ENCODE measurements at places on chromosomes 6 and 20.

DNA sequence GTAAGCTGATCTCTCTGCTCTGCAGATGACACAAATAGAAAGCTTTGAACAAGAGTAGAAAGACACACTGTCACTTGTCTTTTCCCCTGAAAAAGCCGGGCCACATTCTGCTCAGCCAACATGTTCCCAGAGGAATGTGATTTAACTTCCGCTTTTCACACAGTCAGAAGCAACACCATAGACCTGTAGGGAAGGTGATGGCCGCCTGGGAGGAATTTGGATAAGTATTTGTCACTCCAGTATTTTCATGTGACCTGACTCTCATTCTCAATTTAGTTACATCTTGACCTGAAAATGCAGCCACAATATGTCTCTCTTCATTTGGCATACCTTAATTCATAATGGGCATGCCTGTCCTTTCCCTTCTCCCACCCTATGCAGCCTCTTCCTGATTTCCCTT is 2.0 kb upstream of the GRM1 start:
- DNase-seq, result no peak

- DNase-seq, result no peak
Measured at GRCh38 chr6:161407581-161407980, 133.7 kb upstream of the AGPAT4 start.

DNA sequence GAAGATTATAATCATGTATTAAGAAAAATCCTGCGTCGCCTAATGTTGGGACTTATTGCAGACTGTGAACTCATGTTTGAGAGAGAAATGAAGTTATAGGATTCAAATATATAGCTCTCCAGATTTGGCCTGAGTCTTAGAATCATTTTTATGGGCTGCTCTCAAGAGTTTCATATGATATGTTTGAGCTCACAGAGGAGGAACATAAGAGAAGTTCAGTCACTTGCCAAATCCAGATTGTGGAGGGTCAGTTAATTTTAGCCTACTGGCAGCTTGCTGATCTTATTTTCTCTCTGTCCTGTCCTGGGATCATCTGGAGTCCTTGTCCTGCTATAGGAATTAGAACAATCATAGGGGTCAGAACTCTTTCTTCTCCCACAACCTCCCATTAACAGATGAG is 186.1 kb upstream of the SUPT3H start:
- no peak for DNase-seq

- no peak for DNase-seq
Measured at GRCh38 chr6:167499161-167499660, 174.3 kb downstream of the TTLL2 start.

- no peak for DNase-seq
Measured at GRCh38 chr6:169035385-169036240, 218.0 kb downstream of the THBS2 start.

GRCh38 chr6:2659882-2660281 is 90.8 kb downstream of the MYLK4 start:
- DNase-seq, result no peak

GRCh38 chr6:5205877-5206850 is 54.6 kb downstream of the LYRM4 start:
- no peak for DNase-seq

DNA sequence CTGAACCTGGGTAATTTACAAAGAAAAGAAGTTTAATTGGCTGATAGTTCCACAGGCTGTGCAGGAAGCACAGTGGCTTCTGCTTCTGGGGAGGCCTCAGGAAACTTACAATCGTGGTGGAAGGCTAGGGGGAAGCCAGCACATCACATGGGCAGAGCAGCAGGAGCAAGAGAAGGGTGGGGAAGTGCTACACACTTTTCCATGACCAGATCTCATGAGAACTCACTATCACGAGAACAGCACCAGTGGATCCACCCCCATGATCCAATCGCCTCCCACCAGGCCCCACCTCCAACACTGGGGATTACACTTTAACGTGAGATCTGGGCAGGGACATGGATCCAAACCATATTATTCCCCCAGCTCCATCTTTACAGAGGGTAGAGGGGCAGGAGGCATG is 166.4 kb downstream of the NFATC2 start:
- no peak for DNase-seq

GRCh38 chr20:6265204-6265904 is 142.5 kb upstream of the FERMT1 start:
- DNase-seq, result no peak

- no peak for DNase-seq
Measured at GRCh38 chr20:53878262-53879047, 191.9 kb downstream of the BCAS1 start.

DNA sequence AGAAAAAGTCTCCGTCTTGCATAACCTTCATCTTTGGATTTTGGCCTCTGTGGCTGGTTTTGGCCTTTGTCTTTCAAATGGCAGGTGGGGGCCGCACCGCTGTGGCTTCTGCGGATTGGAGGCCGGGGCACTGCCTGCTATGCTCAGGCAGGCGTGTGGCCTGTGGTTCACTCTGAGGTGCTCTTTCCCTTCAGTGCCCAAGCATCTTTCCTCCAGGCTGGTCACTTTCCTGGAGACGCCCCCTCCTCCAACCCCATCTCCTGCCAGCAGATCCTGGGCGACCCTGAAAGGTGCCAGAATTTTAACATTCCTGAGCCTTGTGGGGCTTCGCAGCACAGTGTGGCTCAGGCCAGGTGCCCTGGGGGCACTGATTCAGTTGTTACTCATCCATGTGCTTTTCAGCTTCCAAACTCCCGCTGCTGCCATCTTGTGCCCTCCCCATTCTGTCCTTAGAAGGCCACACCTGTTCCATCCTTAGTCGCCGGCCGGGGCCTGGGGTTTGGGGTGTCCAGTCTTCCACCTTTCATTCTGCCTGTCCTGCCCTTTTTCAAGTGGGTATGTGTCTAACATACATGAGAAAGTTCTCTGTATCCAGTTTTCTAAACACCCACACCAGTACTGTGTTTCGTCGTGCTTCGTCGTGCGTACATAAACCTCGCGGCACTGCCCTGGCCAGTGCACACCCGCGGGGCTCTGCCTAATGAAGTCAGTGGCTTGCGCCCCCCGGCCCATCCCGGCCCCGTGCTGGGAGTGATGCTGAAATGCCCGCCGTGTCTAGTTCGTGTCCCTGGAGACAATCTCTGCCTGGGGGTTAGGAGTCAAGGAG is 12.1 kb downstream of the SS18L1 start:
- DNase-seq, result no peak

GRCh38 chr6:25263657-25264056 is 15.5 kb upstream of the CARMIL1 start:
- DNase-seq, result no peak

DNA sequence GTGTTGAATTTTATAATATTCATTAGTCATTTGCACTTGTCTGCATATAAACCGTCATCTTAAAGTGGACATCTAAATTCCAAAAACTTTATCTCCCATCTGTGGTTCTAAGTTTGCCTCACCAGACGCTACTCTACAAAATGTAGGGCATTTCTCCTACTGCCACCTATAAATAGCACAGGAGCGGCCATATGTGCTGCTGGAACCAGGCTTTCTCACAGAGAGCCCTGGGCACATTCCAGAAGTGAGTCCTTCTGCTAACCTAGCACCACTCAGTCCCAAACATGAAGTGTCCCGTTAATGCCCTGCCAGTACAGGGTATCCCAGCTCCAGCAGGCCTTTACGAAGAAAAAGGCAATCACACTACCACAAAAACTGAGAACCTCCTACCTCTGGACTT is 153.7 kb downstream of the TMEM242 start:
- DNase-seq, result no peak

DNA sequence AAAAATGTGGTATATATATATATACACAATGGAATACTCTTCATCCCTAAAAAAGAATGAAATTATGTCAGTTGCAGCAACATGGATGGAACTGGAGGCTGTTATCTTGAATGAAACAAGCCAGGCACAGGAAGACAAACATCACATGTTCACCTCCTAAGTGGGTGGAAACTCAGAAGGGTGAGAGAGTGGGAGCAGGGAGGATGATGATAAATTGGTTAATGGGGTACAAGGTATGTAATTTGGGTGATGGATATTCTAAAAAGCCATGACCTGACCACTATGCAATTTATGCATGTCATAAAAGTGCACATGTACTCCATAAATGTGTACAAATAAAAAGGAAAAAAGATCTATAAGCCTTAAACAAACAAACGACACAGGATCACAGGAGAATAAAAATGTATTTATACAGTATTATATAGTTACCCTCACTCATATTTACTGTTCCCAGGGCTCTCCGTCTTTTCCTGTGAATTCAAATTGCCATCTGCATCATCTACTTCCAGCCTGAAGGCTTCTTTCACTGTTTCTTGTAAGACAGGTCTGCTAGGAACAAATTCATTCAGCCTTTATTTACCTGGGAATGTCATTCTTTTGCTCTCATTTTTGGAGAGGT is 89.8 kb downstream of the SYNDIG1 start:
- DNase-seq, result no peak

DNA sequence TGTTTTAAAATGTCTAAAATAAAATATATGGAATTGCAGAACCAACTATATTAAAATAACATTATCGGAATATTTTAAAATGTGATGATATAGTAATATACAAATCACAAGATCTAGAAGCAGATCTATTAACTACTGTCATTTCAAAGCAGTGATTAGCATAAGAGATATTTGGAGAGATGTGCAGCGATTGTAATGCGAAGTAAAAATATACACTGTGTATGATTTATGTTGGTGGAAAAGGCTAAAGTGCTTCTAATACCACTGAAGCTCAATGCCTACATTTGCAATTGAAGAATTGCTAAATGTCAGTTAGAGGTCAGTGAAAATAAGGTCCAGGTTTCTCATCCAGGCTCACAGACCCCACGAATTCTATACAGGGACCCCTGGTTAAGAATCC is 248.6 kb upstream of the PLN start:
- no peak for DNase-seq

DNA sequence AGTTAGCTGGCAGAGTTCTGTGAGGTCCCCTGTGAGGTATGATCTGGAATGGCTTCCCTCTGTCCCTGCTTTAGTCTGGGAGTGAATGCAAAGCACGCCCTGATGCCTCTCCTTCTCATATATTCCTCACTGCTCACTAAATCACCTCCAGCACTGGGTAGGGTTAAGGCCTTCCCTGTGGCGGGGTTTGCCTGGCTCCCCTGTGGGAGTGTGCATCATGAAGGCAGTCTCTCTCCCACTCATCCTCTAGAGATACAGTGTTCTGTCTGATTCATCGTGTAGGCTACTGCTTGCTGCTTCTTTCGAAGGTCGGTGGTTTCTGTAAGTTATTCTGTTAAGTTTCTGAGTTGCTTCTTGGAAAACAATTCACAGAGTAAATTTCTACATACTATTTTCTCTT is 420.0 kb upstream of the EYS start:
- no peak for DNase-seq
